ENCODE measurements at places on chromosomes 5 and 9. TPM values are rescaled to one million over a fixed set of nuclear protein-coding genes. Genes with fewer than 3 reads are reported as not detected.
A peak's percentile ranks its signal among the peaks of the same experiment; 100 is the strongest.

DNA sequence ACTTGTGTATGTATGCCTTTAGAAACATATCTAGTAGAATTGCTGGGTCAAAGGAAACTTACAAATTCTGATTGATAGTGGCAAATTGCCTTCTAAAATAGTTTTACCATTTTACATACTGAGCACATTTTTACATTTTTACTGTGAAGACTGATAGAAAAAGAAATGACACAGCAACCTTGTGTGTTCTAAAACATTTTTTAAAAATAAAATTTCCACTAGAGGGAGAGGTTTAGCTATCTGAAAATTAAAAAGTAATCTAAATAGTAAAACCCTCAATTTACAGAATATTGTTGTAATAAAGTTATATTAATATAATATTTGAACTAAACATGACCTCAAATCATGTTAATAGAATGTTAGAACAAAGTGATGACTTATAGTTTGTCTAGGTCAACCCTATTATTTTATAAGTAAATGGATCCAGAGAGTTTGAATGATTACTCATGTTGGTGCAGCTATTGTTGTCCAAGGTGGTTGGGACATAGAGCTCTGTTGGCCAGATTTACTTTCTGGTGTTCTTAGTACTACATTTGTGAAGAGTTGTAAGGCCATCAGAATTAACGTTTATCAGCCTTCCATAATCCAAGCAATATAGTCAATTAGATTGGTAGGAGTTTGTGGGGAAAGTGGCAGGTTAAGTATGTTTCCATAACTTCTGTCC, 17.2 kb downstream of the CENPP start:
- H3K4me3 ChIP-seq = no peak overlapping the region
- H3K36me3 ChIP-seq = peaks cover 8% of the 10 kb centered on the region
- DNase-seq = no peak
- peaks cover 5% of the 10 kb centered on the region for H3K4me1 ChIP-seq
- H3K27ac ChIP-seq = peak overlapping the region; percentile 17
- no peaks in the 10 kb centered on the region for H3K27me3 ChIP-seq

DNA sequence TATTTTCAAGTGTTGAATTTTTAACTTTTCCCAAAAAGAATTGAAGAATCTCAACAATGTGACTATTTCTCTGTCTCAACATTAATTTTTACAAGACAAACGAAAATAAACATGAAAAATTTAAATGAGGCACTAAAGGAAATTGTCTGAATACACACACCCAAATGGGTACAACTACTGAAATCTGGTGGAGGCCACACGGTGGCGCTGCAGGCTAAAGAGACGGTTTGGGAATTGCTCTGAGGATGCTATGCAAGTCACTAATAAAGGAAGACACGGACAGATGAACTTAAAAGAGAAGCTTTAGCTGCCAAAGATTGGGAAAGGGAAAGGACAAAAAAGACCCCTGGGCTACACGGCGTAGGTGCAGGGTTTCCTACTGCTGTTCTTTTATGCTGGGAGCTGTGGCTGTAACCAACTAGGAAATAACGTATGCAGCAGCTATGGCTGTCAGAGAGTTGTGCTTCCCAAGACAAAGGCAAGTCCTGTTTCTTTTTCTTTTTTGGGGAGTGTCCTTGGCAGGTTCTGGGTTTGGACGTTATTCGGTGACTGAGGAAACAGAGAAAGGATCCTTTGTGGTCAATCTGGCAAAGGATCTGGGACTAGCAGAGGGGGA, at the start of gene PCDHB10:
TSS of gene PCDHB10 (plus strand) at position 244 of the 616 bp plus-strand sequence. CDS start at position 444, 200 bp downstream.
- DNase-seq = peak; percentile 47
- peak within 1 kb of the TSS; percentile 12 for H3K4me3 ChIP-seq
- H3K36me3 ChIP-seq = no peaks in the 10 kb centered on the region
- H3K27me3 ChIP-seq = no peaks in the 10 kb centered on the region

- no peak overlapping the region for H3K4me3 ChIP-seq
- no peak for DNase-seq
- no peak overlapping the region for H3K27ac ChIP-seq
Observed at GRCh38 chr5:113359419-113359818, 75.4 kb downstream of the TSSK1B start.

- no peak overlapping the region for H3K4me3 ChIP-seq
- no peaks in the 10 kb centered on the region for H3K36me3 ChIP-seq
- no peak overlapping the region for H3K27ac ChIP-seq
- no peaks in the 10 kb centered on the region for H3K27me3 ChIP-seq
Observed at GRCh38 chr5:96893342-96893741, 17.0 kb downstream of the ERAP2 start.

GRCh38 chr5:121090822-121091221, 626.7 kb downstream of the PRR16 start:
- no peak for DNase-seq
- H3K27me3 ChIP-seq = no peaks in the 10 kb centered on the region
- no peaks in the 10 kb centered on the region for H3K36me3 ChIP-seq
- no peak overlapping the region for H3K4me3 ChIP-seq

GRCh38 chr9:126429190-126429589, 102.6 kb downstream of the MVB12B start:
- H3K4me1 ChIP-seq = no peaks in the 10 kb centered on the region
- no peak overlapping the region for H3K27ac ChIP-seq
- H3K4me3 ChIP-seq = no peak overlapping the region
- no peak for DNase-seq
- no peaks in the 10 kb centered on the region for H3K36me3 ChIP-seq

GRCh38 chr5:166551384-166551783, 1740.1 kb upstream of the WWC1 start:
- no peak overlapping the region for H3K27ac ChIP-seq
- DNase-seq = no peak
- no peaks in the 10 kb centered on the region for H3K36me3 ChIP-seq
- no peaks in the 10 kb centered on the region for H3K4me1 ChIP-seq
- H3K4me3 ChIP-seq = no peak overlapping the region

DNA sequence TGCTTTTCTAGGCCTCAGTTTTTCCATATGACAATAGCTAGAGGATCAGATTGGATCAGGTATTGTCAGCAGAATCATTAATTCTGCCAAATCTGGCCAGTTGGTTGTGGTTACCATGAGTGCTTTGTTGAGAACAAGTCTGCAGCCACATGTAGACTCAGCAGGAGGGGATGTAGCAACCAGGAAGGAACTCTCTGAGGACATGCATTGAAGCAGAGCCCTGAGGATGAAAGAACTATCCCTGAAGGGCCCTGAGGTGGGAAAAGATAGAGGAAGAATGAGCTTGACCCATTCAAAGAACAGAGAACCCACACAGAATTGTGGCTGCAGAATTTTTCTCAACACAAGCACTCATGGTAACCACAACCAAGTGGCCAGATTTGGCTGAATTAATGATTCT, 60.1 kb upstream of the AFAP1L1 start:
- H3K4me3 ChIP-seq = no peak overlapping the region
- H3K36me3 ChIP-seq = no peaks in the 10 kb centered on the region
- no peak for DNase-seq
- H3K4me1 ChIP-seq = peaks cover 4% of the 10 kb centered on the region

GRCh38 chr9:76654575-76654974, 109.7 kb upstream of the PCA3 start:
- no peak overlapping the region for H3K4me3 ChIP-seq
- DNase-seq = no peak
- no peaks in the 10 kb centered on the region for H3K36me3 ChIP-seq

DNA sequence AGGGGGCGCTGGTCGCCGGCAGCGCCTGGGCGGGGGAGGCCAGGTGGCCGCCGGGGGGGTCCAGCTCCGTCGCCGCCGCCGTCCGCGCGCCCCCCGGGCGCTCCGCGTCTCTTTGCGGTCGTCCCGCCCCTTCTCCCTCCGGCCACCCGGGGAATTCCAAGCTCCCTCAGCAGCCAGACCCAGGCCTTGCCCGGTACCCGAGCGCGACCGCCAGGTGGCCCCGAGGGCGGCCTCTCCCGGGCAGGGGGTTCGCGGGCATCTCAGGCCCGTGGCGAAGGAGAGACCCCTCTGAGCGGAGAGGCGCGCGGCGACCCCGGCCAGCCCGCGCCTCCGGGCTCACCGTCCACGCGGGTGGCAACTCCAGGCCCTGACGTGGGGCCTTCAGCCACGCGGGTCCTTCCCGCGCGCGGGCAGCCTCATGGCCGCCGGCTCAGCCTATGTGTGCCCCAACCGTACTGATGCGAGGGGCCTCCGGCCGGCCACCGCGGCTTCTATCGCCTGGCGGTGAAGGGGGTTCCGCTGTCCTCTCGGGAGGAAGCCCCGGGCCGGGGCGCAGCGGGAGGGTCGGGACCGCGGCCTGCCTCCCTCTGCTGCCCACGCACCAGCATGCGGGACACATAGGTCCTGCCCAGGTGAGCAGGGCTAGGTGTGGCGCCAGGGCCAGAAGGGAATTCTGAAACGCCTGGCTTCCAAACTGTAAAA, 529 bp upstream of the NRARP start:
- peak overlapping the region; percentile 63 for H3K27ac ChIP-seq
- peaks cover 54% of the 10 kb centered on the region for H3K4me1 ChIP-seq
- peak overlapping the region; percentile 43 for H3K4me3 ChIP-seq
- H3K27me3 ChIP-seq = peaks cover 72% of the 10 kb centered on the region

DNA sequence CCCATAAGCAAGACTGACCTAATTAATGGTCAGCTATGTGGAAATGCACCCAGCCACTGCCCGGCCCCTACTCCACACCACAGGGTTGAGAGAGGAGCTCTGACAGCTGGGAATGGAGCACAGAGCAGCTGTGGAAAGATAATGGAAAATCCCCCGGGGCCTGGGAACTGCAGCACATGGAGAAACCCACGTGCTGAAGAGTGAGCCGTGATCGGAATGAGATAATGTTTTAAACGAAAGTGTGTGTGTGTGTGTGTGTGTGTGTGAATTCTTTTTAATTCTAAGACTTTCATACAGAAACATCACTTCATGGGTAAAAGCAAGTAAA, 13.1 kb upstream of the SLC12A7 start:
- H3K4me3 ChIP-seq = no peak overlapping the region
- DNase-seq = peak; percentile 93
- no peaks in the 10 kb centered on the region for H3K4me1 ChIP-seq

- no peaks in the 10 kb centered on the region for H3K36me3 ChIP-seq
- peak overlapping the region; percentile 95 for H3K27ac ChIP-seq
- H3K4me3 ChIP-seq = peak overlapping the region; percentile 91
- H3K4me1 ChIP-seq = peaks cover 52% of the 10 kb centered on the region
- H3K27me3 ChIP-seq = no peaks in the 10 kb centered on the region
Observed at GRCh38 chr5:179733772-179734126, 1.1 kb downstream of the MAML1 start.

DNA sequence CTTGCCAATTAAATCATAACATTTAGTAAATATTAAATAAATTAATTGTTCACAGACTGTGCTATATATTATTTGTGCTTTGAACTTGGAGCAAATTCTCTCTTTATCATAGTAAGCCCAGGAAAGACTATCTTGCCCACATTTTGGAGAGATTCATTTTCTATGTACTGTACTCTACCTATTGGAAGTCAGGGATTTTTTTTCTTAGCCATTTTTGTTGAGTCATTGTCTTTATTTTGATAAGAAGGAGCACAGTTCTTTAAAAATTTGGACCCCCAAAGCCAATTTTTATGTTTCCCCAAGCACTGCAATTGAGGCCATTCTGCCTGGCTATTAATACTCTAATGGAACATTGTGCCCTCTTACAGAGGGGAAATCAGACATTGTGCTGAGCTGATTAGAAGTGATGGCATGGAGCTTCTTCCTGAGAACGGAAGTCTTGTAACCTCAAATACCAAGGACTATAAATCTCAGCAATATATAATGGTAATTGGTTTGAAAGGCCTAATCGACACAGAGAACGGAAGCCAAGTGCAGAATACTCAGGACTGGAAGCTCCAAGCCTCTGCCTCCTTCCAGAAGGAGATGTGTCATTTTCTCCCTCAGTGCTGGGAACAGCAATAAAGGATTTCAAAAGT, 188.8 kb upstream of the PAPPA start:
- H3K36me3 ChIP-seq = no peaks in the 10 kb centered on the region
- no peak overlapping the region for H3K4me3 ChIP-seq
- no peak overlapping the region for H3K27ac ChIP-seq

GRCh38 chr9:94993160-94993820, 266.8 kb downstream of the AOPEP start:
- no peaks in the 10 kb centered on the region for H3K27me3 ChIP-seq
- peak overlapping the region; percentile 99 for H3K27ac ChIP-seq
- no peaks in the 10 kb centered on the region for H3K36me3 ChIP-seq

GRCh38 chr5:142683116-142683515, 2.8 kb downstream of the FGF1 start:
- no peak overlapping the region for H3K27ac ChIP-seq
- no peak for DNase-seq
- no peaks in the 10 kb centered on the region for H3K27me3 ChIP-seq
- H3K4me3 ChIP-seq = no peak overlapping the region
- no peaks in the 10 kb centered on the region for H3K36me3 ChIP-seq
- peaks cover 30% of the 10 kb centered on the region for H3K4me1 ChIP-seq

GRCh38 chr5:21818370-21818720, 1034.8 kb downstream of the CDH12 start:
- no peaks in the 10 kb centered on the region for H3K27me3 ChIP-seq
- H3K4me3 ChIP-seq = no peak overlapping the region
- no peaks in the 10 kb centered on the region for H3K36me3 ChIP-seq
- no peak for DNase-seq
- H3K4me1 ChIP-seq = no peaks in the 10 kb centered on the region

- no peaks in the 10 kb centered on the region for H3K4me1 ChIP-seq
- H3K4me3 ChIP-seq = no peak overlapping the region
- DNase-seq = no peak
- H3K27me3 ChIP-seq = no peaks in the 10 kb centered on the region
Observed at GRCh38 chr9:133597316-133597957, 11.8 kb downstream of the FAM163B start.

- DNase-seq = no peak
- peaks cover 8% of the 10 kb centered on the region for H3K4me1 ChIP-seq
- no peaks in the 10 kb centered on the region for H3K27me3 ChIP-seq
- no peak overlapping the region for H3K4me3 ChIP-seq
- no peak overlapping the region for H3K27ac ChIP-seq
- peaks cover 49% of the 10 kb centered on the region for H3K36me3 ChIP-seq
Observed at GRCh38 chr9:125960626-125961025, 213.5 kb downstream of the PBX3 start.

GRCh38 chr9:123373946-123374345, 17.9 kb downstream of the CRB2 start:
- peaks cover 36% of the 10 kb centered on the region for H3K4me1 ChIP-seq
- H3K27me3 ChIP-seq = peaks cover 40% of the 10 kb centered on the region
- H3K36me3 ChIP-seq = no peaks in the 10 kb centered on the region
- no peak overlapping the region for H3K27ac ChIP-seq
- DNase-seq = no peak

GRCh38 chr5:38832810-38833209, 13.0 kb upstream of the OSMR start:
- no peaks in the 10 kb centered on the region for H3K36me3 ChIP-seq
- H3K27me3 ChIP-seq = no peaks in the 10 kb centered on the region
- H3K27ac ChIP-seq = no peak overlapping the region
- H3K4me1 ChIP-seq = no peaks in the 10 kb centered on the region
- H3K4me3 ChIP-seq = no peak overlapping the region

The NTRK2 gene
- 2.1 TPM for total RNA-seq

The GPX8 gene
- total RNA-seq = 15.6 TPM

The CYLC2 gene
- not detected for total RNA-seq

The SAPCD2 gene
- total RNA-seq = not detected

The IL4 gene
- not detected for total RNA-seq

The CYFIP2 gene
- 31.0 TPM for total RNA-seq

The CDKN2AIPNL gene
- total RNA-seq = 20.2 TPM

The FABP6 gene
- not detected for total RNA-seq

The EDIL3 gene
- total RNA-seq = 43.4 TPM

The TAS2R1 gene
- total RNA-seq = not detected

The THOC3 gene
- total RNA-seq = 17.4 TPM

The CCL27 gene
- not detected for total RNA-seq

Data from sigmoid colon (tissue), 7 donors.